ENCODE measurements at places on chromosomes 12 and 14.

DNA sequence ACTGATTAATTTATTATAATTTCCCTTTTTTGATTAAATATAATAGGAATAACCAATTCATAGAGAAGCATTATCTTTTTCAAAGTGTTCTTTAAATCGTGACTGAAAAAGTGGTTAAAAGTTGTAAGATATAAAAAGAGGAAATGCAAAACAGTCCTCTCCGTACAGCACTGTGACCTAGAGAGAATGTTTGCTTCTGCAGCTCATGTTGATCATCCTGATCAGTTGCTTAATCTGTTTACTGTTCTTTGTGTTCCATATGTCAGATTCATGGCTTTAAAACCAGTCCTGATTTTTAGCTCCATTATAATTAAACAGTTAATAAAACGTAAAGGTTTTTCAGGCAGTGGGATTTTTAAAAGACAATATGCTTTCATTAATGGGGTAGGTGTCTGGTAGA, 4.7 kb downstream of the TTC8 start:
- no peak for DNase-seq

DNA sequence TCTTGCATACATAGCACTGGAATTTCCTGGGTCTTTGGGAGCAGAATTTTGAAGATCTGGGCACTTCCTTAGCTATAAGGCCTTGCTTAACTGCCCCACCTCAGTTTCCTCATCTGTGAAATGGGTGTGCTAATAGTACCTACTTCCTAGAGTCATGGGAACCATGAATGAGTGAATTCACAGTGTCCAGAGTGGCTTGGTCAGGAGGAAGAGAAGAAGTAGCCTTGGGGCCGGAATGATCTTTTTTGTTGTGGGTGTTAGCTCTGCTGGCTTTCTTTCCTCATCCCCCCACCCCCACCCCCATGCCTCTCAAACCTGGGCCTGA, 2.4 kb downstream of the SH2B3 start:
- no peak for DNase-seq

GRCh38 chr12:40168001-40168400, 56.8 kb upstream of the LRRK2 start:
- DNase-seq, result no peak

DNA sequence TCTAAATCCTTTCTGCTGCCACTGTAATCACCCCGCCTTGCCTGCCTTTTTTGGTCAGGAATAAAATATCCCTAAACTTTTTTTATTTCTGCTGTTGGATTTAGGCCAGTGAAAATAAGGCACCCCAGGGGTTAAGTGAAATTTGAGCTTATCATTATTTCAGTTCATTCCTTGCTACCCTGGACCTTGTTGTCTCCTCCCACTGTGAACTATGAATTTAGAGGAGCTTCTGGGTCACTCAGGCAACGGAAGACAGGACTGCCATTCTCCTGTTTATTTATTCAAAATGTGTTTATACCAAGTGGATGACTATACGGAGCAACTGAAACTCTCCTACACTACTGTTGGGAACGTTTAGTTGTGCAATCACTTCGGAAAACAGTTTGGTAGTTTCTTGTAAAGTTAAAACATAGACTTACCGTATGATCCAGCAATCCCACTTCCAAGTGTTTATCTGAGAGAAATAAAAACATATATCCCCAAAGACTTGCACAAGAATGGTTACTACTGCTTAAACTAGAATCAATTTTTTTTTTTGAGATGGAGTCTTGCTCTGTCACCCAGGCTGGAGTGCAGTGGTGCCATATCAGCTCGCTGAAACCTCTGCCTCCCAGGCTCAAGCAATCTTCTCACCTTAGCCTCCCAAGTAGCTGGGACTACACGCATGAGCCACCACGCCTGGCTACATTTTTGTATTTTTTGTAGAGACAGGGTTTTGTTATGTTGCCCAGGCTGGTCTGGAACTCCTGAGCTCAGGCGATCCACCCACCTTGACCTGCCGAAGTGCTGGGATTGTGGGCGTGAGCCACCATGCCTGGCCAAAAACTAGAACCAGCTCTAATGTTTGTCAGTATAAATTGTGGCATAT, 2.3 kb upstream of the TRAFD1 start:
- peak; percentile 21 for DNase-seq

GRCh38 chr14:91374287-91374878, 43.2 kb downstream of the CCDC88C start:
- no peak for DNase-seq

DNA sequence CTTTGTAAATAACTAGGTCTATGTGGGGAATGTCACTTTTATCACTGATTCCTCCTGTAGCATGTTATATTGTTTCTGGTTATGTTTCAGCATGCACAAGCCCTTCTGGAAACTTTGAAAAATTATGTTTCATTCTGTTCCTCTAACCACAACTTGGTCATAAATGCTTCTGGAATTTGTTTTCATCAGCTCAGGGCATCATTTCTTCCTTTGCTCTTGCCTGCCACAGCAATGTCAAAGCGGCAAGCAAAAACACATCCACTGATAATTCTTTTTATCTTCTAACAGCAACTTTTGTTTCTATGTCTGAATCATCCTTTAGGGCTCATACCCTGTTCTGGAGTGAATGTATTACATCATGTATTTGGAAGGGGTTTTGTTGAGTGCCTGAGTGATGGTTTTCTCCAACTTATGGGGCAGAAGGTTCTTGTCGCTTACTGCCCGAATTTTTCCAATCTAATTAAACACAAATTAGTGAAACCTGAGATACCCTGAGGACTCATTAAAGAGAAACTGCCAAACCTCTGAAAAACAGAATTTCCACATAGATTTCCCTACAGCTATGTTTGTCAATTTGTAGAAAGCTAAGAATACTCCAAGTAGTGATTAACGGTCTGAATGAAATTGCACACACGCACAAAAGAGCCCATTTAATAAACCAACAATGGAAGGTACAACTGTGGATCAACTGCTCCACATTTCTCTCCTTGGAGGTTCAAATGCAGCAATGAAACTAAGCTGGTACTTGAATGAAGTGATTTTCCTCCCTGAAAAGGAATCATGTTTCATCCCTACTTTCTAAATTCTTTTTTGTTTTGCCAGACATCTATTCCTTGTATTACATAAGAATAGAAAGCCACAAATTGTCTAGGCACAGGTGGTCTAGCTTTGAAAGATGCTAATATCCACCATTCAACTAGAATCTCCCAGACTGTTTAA, 173.5 kb upstream of the KRR1 start:
- DNase-seq, result peak; percentile 7

DNA sequence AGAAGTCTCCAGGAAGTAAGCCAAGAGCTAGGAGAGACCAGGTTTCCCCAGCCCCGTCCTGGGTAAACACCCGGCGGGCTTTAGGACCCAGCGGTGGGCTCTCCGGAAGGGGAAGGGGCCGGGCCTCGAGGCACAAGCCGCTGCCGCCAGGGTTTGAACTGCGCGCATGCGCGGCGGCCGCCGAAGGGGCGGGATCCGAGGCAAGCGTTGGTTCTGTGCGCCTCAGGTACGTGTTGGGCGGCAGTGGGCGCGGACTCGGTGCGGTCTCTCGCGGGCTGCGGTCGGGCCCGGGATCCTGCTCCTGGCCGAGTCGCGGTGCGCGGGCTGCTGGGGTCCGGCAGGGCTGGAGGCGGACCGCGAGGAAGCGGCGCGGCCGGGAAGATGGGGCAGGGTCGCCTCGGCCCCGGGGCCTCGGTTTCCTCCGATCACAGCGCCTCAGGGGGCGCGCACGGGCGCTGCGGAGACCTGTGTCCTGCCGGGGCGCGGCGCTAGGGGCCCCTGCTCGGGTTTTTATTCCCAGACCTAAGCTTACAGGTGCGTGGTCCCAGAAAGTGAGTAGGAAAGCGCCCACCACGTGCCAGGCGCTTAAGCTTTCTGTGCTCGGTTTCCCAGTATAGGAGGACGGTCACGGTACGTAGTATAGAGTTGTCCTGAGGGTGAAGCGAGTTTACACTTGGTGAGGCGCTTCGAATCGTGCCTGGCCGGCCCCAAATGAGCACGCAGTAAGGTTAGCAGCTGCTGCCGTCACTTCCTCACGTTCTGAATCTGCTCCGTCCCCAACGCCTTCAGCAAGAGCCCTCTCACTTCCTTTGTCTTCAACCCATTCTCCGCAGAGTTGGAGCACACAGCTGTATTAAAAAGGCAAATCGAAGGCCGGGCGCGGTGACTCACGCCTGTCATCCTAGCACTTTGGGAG, at the start of gene TDP1:
Gene TDP1 (plus strand): TSS at position 183 of the 916 bp plus-strand sequence. CDS start 7,188 bp downstream, outside the sequence.
- peak; percentile 96 for DNase-seq

- DNase-seq, result no peak
Measured at GRCh38 chr12:42865282-42865681, 275.7 kb upstream of the PRICKLE1 start.

DNA sequence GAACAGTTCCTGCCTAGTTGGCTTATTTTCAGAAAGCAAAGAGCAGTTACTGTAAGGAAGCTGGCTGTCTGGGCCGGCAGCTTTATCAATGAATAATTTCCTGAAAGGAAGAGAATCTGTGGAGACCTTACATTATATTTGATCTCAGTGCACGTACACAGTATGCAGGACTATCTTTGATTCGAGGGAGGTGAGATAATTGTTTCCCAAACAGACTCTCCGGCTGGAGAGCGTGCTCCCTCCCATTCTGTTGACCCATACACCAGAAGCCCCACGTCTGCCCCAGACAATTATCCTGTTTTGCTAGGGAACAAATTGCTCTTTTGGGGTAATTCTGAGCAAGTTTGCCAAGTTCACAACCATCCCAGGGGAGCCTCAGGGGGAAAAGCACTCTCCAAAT, 1115.0 kb downstream of the VRK1 start:
- no peak for DNase-seq

DNA sequence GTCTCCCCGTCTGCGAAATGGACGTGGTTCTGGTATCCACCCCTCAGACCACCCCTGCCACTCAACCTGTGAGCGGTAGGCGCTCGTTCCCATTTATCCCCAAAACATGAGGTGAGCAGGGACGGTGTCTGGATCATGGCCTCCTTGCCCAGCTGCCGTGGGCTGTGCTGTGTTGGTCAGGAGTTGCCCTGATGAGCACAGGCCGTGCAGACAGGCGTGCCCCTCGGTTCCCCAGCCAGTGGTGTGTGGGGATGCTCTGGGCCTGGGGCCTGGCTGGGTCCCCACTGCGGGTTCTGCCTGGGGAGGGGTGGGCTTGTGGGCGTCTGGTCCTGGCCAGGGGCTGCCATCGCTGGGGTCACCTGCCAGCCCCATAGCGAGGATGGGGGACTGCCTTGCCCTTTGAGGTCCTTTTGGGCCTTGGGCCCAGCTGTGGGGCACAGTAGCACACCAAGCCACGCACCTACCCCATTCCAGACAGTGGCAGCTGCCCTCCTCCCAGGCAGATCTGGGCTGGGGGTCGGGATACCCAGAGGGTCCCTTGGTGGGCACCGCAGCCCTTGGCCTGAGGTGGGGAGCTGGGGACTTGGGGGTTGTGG, 11.3 kb upstream of the PUS1 start:
- DNase-seq, result no peak

- no peak for DNase-seq
Measured at GRCh38 chr12:67274186-67274585, 5.0 kb downstream of the CAND1 start.

- no peak for DNase-seq
Measured at GRCh38 chr12:5173511-5174011, 129.9 kb downstream of the KCNA5 start.

DNA sequence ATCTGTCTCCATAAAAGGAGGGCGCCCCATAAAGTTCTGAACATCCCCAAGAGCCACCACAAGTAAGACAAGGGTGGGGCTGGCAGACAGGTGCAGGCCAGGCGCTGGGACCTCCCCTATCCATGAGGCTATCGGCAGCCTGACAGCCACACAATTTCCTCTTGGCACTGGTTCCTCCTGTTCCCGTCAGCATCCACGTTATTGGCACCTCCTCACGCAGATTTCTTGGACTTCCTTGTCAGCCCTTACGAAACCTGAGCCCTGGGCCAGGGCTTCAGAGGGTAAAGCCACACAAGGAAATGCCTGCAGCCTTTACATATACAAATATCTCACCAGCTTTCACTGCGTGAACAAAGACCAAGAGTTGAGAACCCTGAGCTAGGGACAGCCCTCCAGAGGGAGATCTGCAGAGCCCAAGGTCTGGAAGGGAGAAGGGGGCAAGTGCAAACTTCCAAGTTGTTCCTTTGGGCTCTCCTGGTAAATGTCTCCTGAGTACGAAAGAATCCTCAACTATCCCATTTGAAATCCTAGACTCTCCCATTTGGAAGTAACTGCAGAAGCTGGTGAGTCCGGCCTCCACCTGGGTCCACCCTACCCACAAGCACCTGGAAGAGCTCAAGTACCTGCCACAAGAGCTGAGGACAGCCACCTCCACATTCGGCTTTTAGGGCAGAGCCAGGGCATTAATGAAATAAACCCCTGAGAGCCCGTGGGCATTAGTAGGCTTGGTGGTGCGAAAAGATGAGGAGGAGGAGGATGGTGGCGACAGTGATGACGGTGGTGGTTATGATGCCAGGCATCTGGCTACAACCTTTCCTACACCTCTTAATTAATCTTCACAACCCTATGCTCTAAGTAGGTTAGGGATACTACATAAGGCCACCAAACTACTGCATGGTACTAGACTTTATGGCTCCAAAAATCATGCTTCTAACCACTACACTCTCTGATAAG, 5.5 kb upstream of the TC2N start:
- no peak for DNase-seq

DNA sequence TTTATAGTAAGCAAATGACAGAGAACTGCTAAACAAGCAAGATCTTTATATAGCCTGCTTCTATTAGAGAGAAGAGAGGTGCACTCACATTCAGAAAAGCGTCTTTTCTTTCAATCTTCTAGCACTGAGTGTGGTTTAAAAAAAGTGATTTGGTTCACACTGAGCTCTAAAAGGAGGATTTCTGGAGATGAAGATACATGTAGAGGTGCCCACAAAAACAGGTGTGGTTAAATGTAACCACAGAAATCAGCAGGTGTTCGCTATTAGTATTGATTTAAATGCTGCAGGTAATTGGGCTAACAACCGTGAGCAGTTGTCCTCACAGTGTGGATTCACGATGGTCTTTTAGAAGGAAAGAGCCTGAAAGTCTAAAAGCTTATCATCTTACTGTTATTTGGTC, 10.7 kb downstream of the PKP2 start:
- DNase-seq, result no peak

- DNase-seq, result no peak
Measured at GRCh38 chr12:8648576-8649205, 13.9 kb downstream of the MFAP5 start.

DNA sequence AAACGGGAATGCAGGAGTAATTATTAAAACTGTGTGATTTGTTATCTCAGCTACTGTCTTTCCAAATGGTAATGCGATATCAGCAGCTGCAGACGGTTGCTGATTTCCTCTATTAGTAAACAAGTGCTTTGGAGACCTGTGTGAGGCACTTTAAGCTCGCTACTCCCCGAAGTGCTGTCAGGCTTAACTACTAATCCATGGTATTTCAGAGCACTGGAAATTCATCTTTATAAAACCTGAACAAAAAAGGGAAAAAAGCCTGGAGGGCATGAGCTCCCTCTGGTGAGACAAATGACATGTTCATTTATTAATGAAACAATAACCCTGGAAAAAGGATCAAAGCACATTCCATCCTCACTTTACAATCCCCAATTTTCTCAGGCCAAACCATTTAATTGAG, 143.6 kb upstream of the OTX2 start:
- DNase-seq, result peak; percentile 29

- no peak for DNase-seq
Measured at GRCh38 chr12:94736004-94736403, 85.6 kb upstream of the TMCC3 start.
